Posterior cingulate gyrus (tissue), 11 donors: ENCODE measurements at places on chromosomes 13 and 19.

- peak; percentile 79 for DNase-seq
Observed at GRCh38 chr19:17505223-17505622, 6.2 kb upstream of the PGLS start.

GRCh38 chr19:51016798-51017683 lies 2.5 kb downstream of the KLK10 start:
- peak; percentile 94 for DNase-seq

GRCh38 chr19:7534531-7535046 lies 928 bp upstream of the PNPLA6 start:
- peak; percentile 74 for DNase-seq

DNA sequence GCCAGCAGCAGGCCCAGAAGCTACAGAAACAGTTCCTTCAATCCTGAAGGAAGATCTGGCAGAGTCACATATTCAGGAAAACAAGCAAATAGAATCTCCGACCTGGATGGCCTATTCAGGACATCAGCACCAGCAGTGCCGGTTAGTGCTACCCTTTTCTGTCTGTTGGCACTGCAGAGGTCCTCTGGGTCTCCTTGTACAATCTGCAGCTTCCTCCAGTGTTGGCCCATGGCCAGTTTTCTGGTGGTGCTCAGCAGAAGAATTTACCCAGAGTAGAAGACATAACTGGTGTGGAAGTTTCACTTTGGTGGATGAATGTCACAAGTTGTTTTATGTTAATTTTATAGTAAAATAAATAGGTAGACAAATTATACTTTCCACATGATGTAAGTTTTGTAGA lies 498.1 kb downstream of the COG6 start:
- DNase-seq, result no peak

DNA sequence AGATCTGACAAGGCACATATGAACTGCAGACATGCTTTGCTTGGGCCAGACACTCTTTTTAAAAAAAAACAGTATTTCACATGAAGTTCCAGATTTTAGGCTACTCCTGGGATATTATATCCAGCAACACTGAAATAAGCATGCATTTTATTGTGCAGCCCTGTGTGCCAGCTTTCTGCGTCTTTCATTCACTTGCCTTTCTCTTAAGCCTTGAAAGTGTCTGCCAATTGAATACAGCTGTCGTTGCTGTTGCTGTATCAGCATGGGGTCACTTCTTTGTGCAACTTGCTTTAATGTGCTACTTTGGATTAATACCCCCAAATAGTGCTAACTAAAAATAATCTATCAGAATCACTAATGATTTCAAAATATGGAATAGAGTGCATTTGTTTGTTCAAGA lies 657.8 kb downstream of the SLITRK6 start:
- no peak for DNase-seq

DNA sequence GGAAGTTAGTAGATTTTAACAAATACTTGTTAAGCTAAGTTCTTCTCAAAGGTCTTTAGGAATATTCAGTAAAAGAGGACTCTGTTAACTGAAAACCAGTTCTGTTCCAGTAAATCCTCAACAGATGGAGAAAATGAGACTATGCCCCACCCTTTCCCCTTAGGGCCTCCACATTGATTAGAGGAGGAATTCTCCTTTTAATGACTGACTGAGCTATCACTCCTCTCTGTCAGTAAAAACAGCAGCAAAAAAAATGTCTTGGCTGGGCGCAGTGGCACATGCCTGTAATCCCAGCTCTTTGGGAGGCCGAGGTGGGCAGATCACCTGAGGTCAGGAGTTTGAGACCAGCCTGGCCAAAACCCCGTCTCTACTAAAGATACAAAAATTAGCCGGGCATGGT lies 50.1 kb downstream of the NLRP12 start:
- no peak for DNase-seq

DNA sequence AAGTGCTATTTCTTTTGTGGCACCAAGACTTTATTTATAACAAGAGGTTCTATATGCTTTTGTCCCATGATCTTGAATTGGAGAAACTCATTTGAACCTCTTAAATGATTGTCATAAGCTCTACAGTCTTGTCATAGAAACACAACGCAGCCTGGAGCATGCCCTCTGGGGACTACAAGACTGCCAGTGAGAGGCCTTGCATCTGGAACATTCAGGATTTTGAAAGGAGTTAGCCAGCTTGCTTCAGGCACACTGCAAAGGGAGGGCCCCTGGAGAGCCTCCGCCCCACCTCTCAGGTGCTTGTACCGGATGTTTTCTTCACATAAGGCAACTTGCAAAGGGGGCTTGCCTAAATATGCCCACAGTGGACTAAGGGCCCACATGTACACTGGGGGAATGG lies 130.5 kb downstream of the LIG4 start:
- no peak for DNase-seq

GRCh38 chr13:44451126-44451525 lies 77.5 kb downstream of the SERP2 start:
- peak; percentile 92 for DNase-seq

- no peak for DNase-seq
Observed at GRCh38 chr13:110407021-110407420, 99.9 kb downstream of the COL4A2 start.

GRCh38 chr19:54029930-54030490 lies 33.7 kb downstream of the VSTM1 start:
- DNase-seq, result peak; percentile 64

DNA sequence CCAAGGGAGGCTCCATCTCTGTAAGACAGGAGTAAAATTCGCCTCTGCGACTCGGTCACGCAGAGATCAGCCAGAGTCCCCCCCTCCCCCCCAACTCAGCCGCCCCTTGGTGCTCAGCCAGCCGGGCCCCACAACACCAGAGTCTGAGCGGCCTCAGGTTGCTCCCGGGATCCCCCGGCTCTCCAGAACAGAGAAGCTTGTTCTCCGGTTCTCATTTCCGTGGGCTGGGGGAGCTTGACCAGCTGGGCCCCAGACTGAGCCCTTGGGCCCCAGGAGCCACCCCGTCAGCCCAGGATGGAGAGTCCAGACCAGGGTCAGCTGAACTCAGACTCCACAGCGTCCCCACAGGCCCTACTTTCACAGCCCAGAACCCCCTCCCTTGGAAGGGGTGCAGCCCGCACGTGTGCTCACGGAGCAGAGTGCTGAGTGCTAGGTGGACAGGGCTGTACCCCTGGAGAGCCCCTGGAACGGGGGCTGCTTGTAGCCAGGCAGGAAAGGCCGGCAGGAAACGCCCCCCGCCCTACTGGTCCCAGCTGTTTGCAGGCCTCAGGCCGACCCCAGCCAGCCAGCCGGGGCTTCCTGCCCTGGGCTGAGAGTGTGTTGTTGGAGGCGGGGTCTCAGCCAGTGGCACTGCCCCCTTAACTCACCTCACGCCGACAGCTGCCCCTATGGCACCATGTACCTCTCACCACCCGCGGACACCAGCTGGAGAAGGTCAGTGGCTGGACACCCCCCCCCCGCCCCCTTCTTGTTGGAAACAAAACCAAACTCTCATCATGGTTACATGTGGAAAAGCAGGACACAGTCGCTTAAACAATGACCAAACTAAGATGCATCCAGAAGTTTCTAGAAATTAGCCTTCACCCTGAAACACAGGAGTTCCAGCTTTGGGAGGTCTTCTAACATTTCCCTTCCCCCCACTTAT lies 44.4 kb downstream of the COMP start:
- DNase-seq, result no peak

- peak; percentile 37 for DNase-seq
Observed at GRCh38 chr13:114112826-114113322, 19.5 kb downstream of the RASA3 start.

GRCh38 chr13:51287758-51288157 lies 51.7 kb upstream of the SERPINE3 start:
- no peak for DNase-seq

- no peak for DNase-seq
Observed at GRCh38 chr19:16559780-16560276, 12.4 kb downstream of the SLC35E1 start.

- DNase-seq, result peak; percentile 24
Observed at GRCh38 chr19:46859637-46860124, 1.1 kb upstream of the ARHGAP35 start.
